ENCODE measurements at places on chromosomes 12 and 14.

DNA sequence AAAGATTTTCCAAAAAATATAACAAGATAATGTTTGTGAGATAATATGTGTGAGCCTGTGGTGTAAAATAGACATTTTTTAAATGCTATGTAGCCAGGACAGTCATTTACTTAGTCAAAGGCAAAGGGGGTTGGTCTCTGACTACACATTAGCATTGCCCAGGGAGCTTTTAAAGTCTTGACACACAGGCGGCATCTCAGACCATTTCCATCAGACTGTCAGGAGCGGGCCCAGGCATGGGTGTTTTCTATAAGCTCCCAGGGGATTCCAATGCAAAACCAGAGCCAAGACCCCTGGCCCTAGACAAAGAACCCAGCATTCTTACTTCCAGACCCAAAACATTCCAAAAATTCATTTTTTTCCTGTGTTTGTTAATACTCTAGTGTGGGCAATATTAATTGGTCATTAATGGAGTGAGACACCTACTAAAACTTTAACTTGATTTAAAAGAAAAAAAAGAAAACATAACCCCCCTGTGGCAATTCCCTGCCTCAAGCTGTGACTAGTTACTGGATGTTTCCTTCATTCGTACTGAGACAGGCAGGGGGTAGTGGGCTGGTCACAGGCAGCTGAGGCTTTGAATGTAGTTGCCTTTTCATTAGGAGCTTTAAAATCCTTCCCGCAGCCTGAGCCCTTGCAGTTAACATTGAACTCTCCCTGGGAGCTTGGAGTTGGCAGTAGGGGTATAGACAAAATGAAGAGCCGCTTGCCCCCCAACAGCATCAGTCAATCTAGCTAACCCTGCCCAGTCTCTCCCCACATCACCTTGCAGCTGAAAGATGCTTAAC is 103.7 kb downstream of the CMKLR1 start:
- DNase-seq = peak; percentile 55

DNA sequence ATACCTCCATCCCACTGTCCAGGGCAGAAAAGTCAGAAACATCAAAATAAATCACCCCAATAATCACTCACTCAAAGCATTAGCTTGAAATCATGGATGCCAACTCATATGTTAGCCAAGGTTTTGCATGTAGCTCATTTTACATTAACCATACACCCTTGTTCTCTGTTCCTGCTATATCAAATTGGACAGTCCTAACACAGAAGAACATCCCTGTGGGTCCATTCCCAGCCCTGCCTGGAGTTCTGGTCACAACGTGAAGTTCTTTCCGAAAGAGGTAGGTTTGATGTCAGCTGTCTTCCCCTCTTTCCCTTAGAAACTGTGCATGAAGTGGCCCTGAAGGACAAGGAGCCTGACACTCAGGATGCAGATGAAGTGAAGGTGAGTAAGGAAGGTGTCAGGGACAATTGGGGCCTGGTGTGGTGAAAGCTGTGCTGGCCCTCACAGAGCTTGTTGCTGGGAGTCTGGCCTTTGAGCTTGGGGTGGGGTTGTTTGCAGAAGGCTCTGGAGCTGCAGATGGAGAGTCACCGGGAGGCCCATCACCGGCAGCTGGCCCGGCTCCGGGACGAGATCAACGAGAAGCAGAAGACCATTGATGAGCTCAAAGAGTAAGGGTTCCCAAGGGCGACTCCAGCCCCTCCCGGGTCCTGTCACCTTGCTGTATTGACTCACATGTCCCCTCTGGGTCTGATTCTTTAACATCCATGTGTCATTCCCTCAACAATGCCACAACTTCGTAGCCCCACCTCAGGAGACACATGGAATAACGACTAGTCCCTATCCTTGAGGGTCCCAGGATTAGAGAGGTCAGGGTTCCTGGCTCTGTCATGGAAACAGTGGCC is 15.0 kb upstream of the PIP4K2C start:
- no peak for DNase-seq

DNA sequence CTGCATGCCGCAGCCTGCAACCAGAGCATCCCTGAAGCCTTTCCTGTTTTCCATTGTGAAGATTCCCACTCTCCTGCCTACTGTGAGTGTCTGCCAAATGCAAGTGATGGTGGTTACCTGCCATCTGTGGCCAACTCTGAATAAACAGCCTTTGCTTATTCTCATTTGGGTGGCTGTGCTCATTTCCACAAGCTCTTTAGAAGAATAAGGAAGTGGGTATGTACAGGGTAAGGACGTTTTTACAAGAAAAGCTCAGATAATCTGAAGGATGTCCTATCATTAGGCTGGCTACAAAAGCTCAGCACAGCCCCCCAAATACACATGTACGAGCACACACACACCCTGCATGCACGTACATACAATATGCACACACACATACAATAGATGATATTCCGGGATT is 7.3 kb upstream of the RNASE1 start:
- no peak for DNase-seq

- no peak for DNase-seq
Observed at GRCh38 chr12:114986178-114986714, 302.3 kb upstream of the TBX3 start.

DNA sequence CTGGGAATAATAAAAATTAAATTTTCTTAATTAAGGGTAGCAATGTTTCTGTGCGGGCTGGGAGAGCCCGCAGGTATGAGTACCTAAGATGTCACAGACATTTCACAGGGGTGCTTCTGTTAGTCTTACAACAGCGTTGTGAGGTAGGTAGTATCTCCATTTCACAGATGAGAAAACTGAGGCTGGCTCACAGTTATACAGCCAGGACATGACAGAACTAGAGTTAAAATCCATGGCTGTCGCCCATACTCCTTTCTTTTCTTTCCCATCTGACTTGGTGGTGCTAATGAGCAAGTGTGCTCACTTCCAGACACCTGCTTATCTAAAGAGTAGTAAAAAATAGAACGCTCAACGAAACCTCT is 2.1 kb downstream of the BMAL2 start:
- no peak for DNase-seq

GRCh38 chr14:64502887-64503433 is 678 bp downstream of the ZBTB25 start:
- DNase-seq = no peak

DNA sequence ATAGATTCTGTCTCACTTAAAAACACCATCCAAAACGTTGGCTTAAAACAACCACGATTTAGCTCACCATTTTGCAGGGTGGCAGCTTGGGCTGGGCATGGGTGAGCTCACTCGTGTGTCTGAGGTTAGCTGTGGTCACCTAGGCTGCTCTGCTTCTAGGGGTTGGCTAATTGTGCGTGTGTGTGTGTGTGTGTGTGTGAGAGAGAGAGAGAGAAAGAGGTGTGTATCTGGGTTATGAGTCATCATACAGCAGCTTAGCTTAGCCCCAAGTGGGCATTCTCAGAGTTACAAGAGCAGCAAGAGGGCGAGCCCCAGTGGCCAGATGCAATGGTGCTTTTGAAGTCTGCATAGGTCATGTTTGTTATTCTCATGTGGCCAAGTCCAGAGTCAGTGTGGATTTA is 6.0 kb downstream of the FBXW8 start:
- no peak for DNase-seq

GRCh38 chr12:103884316-103884715 is 43.3 kb upstream of the NT5DC3 start:
- DNase-seq = peak; percentile 6

DNA sequence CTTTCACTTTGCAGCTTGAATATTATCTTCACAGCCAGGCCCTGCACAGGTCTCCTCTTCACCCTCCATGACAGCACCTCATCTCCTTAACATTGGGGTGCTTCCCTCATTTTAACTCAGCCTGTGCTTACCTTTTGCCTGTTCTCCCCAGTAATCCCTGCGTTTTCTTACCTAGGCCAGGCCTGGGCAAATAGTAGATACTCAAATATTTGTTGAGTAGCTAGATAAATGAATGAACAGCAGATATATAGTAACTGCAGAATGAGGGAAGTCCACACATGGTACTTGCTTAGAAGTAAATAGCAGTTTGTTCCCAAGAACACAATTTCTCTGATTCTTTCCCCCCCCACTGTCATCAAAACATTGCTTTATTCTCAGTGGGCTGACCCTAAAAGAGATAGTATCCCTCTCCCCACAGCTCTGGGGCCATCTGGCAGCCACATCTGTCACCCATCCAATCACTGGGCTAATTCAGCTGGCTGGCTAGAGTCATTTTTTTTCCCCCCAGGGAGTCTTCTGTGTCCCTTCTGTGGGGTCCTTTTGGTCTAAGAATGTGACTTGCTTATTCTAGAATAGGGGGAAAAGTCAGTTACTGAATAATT is 43.2 kb downstream of the APPL2 start:
- no peak for DNase-seq

DNA sequence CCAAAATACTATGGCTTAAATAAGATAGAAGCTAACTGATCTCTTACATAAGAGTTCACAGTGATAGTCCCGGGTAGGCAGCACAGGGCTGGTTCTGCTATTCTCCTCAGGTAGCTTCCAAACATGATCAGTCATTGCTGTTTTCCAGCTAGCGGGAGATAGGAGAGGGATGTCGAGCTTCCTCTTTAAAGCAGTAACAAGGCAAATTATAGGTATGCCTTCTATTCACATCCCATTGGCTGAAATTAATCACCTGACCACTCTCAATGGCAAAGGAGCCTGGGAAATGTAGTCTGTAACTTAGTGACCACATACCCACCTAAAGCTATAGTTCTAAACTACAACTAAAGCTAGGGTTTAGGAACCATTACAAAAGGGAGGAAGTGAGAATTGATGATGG is 34.5 kb upstream of the VRK1 start:
- peak; percentile 85 for DNase-seq

- DNase-seq = no peak
Observed at GRCh38 chr12:91622037-91622436, 439.4 kb upstream of the DCN start.

DNA sequence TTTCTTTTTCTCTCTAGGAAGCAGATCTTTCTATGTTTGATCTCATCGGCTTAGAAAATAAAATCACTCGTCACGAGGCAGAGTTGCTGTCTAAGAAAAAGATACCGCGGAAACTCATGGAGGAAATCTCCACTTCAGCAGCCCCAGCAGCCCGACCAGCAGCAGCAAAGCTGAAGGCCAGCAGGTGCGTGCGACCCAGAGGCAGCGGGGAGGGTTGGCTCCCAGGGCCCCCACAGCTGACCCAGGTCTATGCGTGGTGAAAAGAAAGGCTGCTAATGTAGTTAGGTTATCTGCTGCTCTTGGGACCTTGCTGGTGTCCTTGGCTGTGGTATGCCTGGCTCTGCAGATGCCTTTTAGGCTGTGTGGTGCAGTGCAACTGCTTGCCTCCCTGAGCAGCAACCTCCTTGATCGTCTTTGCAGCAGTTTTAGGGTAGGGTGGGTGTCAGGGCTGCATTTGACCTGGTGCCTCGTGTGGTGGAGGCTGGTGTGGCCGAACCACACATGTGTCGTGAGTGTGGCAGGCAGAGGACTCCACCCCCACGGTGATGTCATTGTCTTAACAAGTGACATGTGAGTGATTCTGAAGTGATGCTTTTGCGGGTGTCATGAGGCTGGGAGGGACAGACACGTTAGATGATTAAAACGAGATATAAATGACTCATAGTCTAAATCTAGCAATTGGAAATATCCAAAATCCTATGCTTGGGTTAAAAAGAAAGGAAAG is 68.6 kb downstream of the EP400 start:
- DNase-seq = no peak

DNA sequence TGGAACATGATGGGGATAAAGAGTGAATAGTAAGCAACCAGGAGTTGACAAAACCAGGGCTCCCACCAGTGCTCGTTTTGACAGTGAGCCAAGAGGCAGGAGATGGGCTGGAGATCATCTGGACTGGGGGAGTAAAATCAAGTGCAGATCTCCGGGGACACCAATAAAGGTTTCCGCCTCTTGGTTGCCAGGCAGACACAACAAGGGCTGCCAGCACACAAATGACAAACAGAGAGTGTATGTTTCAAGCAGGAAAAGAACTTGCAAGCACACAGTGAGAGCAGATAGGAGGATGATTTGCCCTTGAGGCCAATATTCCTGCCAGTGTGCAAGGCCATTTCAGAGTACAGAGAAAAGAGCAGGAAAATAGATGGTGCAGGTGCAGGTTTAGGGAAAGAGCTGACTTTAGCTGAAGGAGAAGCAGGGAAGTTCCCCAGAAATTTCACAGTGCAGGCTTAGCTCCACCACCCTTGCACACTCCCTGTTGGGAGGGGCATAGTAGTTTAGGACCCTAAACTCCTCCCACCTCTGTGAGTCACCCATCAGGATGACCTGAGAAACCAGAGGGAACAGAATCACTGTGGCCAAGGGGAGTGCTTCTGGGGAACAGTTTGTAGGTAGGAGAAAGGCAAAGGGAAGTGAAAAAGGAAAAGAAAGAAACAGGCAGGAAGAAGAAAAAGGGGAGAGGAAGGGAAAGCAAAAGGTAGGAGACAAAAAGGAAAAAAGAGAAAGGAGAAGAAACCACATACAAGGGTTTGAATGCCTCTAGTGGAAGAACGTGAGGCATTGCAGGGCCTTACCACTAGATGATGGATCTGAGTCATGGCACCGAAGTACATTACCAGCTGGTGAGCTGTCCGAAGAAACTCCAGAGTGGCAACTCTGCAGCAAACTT is 404.4 kb downstream of the SLC6A15 start:
- DNase-seq = peak; percentile 29

DNA sequence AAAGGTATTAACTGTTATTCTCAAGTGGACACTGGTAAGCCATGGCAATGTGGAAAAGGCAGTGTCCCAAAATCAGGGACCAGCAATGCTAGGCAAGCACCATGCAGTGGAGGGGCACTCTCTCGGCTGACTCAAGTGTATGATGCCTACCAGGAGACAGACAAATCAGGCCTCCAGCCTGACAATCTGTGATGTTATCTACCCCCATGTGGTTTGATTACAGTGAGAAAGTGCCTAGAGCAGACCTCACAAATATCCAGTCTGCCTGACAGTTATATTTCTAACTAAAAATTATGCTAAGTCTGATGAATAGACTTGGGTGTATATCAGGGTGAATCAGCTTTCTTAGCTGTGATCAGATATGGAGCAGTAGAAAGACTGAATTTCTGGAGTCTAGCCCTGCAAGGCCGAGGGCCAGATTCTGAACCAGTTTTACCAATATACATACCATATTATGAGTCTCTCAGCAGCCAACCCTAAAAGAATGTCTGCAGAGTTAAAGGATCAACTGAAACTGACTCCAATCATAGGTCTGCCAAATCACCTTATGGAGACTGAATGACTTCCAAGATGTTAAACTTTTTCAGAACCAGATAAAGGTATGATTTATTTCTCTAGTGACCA is 3.2 kb downstream of the PLBD1 start:
- no peak for DNase-seq

GRCh38 chr12:56629459-56630179 is 507 bp downstream of the BAZ2A start:
- DNase-seq = peak; percentile 35

DNA sequence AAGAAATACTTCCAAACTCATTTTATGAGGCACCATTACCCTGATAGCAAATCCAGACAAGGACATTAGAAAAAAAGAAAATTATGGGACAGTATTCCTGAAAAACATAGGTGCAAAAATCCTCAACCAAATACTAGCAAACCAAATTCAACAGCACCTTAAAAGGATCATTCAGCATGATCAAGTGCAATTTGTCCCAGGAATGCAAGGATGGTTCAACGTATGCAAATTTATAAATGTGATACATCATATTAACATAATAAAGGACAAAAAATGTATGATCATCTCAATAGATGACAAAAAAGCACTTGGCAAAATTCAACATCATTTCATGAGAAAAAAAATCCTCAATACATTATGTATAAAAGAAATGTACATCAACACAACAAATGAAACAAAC is 162.9 kb downstream of the DUSP6 start:
- no peak for DNase-seq
